ENCODE measurements at places on chromosomes 2 and 18.

GRCh38 chr2:12412898-12413305 is 303.8 kb upstream of the TRIB2 start:
- DNase-seq: no peak

- DNase-seq: no peak
Measured at GRCh38 chr18:63267975-63268721, 51.4 kb downstream of the BCL2 start.

- DNase-seq: no peak
Measured at GRCh38 chr2:218219934-218220333, 2.9 kb downstream of the ARPC2 start.

GRCh38 chr2:189834059-189834458 is 49.8 kb downstream of the PMS1 start:
- DNase-seq: no peak

DNA sequence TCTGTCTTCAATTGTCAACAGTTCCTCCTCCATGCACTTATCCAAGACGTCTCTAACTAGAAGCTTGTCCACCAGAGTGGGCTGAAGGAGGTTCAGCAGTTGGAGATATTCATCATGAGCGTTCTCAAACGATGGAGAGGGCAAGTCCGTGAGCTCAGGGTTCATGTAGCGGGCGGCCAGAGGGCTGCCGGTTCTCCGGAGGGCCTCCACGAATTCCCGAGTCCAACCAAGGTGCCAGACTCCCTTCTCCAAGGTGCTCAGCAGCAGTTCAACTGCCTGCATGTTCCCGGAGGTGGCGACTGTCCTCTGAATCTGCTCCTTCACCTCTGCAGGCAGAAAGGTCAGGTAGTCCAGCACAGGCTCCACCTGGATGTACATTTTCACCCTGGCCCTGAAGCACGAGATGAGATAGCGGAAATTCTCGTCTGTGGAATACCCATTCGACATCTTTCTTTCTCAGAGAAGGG is 590 bp downstream of the IFIH1 start:
- no peak for DNase-seq

GRCh38 chr2:73089270-73090030 is 17.9 kb upstream of the SFXN5 start:
- DNase-seq: no peak

DNA sequence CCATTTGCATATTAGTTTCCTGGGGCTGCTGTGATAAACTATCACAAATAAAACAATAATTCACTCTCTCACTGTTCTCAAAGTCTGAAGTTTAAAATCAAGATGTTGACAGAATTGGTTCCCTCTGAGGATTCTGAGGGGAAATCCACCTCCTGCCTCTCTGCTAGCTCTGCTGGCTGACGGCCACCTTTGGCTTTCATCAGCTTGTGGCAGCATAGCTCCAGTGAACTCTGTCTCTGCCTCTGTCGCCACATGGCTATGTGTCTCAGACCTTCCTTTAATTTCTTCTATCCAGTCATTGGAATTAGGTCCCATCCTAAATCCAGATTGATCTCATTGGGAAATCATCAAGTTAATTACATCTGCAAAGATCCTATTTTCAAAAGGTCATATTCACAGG is 38.9 kb upstream of the TRIM43 start:
- DNase-seq: no peak

DNA sequence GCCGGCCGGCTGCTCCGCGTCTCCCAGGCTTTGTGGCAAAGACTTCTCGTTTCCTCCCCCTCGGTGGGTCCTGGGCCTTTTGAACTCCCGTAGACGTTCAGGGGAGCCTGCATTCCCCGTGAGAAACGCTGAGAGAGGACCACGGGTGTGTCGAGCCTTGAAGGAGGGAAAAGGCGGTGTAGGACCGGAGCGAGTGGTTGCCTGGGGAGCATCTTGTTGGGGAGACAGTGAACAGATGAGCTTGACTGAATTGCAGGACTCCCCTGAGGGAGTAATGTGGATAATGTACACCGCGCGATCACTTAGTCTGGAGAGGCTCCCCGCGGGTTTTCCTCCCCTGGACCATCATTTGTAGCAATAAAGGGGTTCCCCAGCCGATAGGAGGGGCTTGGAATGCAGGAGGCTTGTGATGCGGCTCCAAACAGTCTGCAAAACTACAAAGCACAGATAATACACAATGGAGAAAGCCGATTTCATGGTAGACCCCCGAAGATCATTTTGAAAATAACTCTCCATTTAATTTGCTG is 769 bp downstream of the ALMS1 start:
- DNase-seq: no peak

DNA sequence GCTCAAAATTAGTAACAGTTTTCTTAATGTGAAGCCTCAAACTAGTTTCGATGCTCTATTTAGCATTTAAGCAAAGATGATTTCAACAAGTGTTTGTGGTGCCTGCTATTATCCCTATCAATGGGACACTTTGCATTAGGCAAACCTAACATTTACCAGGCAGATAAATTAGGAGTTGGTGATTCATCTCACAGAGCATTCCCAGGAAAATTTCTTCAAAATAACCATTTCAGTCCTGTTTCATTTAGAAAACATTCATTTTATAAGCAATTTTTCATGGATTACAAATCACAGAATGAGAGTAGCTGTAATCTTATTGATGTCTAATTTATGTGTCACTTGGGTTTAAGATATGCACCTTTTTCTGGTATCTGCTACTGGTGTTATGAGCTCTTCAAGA is 62.7 kb downstream of the CLHC1 start:
- no peak for DNase-seq

GRCh38 chr2:205535001-205535400 is 147.3 kb upstream of the NRP2 start:
- no peak for DNase-seq

GRCh38 chr2:176160986-176161824 is 4.1 kb downstream of the HOXD3 start:
- DNase-seq: no peak

Data from NCI-H2081 treated with DMSO at 0.1 percent for 48 hours (cell line).